ENCODE measurements at places on chromosomes 16 and 17. TPM values are rescaled to one million over a fixed set of nuclear protein-coding genes. Genes with fewer than 3 reads are reported as not detected.

DNA sequence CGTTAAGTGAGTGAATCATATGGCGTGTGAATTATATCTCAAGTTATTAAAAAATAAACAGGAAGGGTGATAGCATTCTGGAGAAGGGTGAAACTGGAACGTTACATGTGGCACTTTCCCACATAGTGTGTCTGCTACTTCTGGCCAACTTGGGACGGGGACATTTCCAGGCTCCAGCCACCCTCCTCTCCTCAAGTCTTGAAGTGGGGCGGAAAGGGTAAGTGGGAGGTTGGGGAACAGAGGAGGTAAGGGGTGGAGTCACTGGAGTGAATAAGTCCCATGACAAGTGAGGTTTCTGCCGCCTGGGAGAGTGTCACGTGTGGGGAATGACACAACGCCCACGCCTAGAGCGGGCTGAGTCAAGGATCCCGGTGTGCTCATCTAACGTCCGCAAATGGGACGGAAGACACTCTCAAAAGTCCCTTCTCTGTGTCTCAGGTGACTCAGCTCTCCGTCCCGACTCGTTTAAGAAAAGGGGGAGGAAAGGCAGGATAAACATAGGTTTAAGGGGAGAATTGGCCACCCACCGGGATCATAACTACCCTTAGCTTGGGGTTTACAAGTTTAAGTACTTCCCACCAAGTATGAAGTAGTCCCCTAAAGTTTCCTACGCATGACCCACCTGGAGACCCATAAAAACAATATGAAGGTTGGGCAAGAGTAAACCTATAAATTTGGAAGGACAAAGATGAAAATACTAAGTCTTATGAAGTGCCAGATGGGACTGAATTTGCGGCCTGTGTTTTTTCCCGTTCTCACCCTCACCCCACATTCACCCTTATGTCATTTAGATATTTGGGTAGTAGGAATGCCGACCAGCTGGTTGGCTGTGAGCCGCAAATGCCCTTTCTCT is 1.2 kb upstream of the SPAG9 start:
- DNase-seq, result peak; percentile 87

DNA sequence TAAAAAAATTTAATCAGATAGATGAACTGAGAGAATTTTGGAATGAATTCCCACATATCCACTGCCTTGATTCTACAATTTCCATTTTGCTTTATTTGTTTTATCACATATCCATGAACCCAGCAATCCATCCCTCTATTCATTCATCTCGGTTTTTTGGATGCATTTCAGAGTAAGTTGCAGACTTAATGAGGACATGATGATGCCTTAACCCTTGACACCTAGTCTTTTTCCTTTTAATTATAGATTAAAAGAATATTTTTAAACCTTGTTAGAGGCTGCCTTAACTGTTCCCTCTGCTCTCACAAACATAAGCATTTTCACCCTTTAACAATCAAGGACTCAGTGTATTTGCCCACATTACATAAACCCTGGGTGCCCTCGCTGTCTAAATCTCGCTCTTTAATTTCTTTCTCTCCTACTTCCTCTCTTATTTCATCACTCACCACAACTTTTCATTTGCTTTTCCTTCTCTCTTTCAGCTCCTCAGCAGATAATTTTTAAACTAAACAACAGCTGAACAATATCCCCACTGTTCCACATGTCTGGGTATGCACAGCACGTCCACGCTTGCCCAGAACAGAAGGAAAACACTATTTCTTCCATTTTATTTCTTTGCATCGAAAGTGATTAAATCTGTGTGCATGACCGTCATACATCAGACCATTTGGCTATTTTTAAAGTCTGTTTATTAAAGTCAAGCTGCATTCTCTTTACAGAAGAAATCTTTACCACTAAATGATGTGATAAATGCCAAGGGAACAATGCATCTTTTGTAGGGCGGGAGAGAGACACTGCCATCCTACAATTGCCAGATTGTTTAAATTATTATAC is 39.9 kb downstream of the IQCK start:
- DNase-seq, result no peak

- no peak for DNase-seq
Measured at GRCh38 chr17:57312242-57312641, 55.9 kb downstream of the MSI2 start.

TBC1D3I gene
- polyA plus RNA-seq, result 1.7 TPM

KCNH6 gene
- polyA plus RNA-seq, result 3.7 TPM

CYTH1 gene
- polyA plus RNA-seq, result 21.3 TPM

KCNAB3 gene
- polyA plus RNA-seq, result 10.6 TPM

TEKT1 gene
- 0.41 TPM for polyA plus RNA-seq
